ENCODE measurements at places on chromosomes 16 and 17.
A peak's percentile ranks its signal among the peaks of the same experiment; 100 is the strongest.

- no peak overlapping the region for H3K27ac ChIP-seq
- peaks cover 9% of the 10 kb centered on the region for H3K36me3 ChIP-seq
- H3K27me3 ChIP-seq: no peaks in the 10 kb centered on the region
Observed at GRCh38 chr16:918068-918467, 52.7 kb downstream of the LMF1 start.

- H3K36me3 ChIP-seq: no peaks in the 10 kb centered on the region
- peaks cover 2% of the 10 kb centered on the region for H3K4me1 ChIP-seq
- no peak overlapping the region for H3K27ac ChIP-seq
- H3K27me3 ChIP-seq: peaks cover 3% of the 10 kb centered on the region
- H3K4me3 ChIP-seq: no peak overlapping the region
- DNase-seq: no peak
Observed at GRCh38 chr16:49586466-49587450, 213.2 kb downstream of the C16orf78 start.

DNA sequence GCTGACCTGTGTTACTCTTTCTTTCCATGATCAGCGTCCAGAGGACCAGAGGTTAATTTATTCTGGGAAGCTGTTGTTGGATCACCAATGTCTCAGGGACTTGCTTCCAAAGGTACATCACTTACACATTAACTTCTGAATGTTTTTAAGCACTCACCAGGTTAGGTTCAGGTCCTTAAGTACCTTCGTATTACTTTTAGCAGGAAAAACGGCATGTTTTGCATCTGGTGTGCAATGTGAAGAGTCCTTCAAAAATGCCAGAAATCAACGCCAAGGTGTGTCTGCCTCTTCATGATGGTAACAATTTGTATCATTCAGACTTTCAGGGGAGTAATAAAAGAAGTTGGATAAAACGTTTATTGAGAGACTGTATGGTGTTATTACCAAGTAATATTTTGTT is 3.3 kb downstream of the HERPUD1 start:
- H3K27ac ChIP-seq: no peak overlapping the region
- H3K4me1 ChIP-seq: peaks cover 11% of the 10 kb centered on the region
- no peak for DNase-seq

DNA sequence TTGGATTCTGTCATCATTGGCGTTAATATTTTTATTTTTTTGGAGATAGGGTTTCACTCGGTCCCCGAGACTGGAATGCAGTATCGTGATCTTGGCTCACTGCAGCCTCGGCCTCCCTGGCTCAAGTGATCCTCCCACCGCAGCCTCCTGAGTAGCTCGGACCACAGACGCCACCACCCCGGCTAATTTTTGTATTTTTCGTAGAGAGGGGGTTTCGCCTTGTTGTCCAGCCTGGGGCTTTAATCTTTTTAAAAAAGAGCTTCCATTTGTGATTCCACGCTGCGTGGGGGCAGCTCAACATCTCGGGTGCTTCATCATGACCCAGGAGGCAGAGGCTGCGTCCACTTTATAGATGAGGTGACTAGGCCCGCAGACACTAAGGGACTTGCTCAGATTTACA is 1.5 kb downstream of the BANP start:
- no peaks in the 10 kb centered on the region for H3K27me3 ChIP-seq
- H3K4me3 ChIP-seq: peak overlapping the region; percentile 95
- H3K36me3 ChIP-seq: peaks cover 10% of the 10 kb centered on the region

DNA sequence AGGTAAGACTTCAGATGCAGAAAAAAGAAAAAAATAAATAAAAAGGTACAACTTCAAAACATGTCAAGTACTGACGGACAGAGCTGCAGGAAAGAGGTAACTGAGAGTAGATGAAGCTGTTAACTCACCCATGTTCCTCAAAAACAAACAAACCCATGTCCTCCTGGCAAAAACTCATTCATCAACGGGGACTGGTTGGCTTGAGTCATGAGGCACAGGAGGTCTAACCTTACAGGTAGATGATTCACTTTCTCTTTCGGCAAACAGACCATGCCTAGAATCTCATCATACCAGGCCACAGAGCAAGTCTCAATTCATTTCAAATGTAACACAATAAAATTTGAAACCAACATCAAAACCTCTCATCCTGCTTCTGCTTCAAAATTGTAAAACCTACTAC is 12.3 kb upstream of the FASN start:
- H3K36me3 ChIP-seq: peaks cover 30% of the 10 kb centered on the region
- H3K4me3 ChIP-seq: no peak overlapping the region
- no peak overlapping the region for H3K27ac ChIP-seq
- no peak for DNase-seq
- peaks cover 23% of the 10 kb centered on the region for H3K4me1 ChIP-seq
- no peaks in the 10 kb centered on the region for H3K27me3 ChIP-seq

GRCh38 chr16:17212606-17213005 is 258.2 kb downstream of the XYLT1 start:
- no peaks in the 10 kb centered on the region for H3K4me1 ChIP-seq
- no peak for DNase-seq
- peaks cover 21% of the 10 kb centered on the region for H3K36me3 ChIP-seq
- H3K4me3 ChIP-seq: no peak overlapping the region
- no peak overlapping the region for H3K27ac ChIP-seq

DNA sequence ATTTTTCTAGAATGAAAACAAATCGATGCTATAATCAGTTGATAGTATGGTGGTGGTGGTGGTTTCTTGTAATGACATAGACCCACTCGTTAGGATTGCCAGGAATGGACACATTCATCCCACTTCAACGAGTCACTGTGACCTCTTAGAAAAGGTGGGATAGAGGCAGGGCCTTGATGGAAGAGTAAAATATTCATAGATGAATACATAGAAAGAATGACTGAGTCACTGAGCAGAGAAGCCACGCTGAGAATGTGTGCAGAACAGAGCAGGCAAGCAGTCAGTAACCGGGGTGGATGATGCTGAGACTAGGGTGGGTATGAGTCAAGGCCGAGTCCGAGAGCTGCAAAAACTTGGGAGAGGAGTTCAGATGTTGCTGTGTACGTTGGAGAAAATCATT is 129.9 kb downstream of the PITPNC1 start:
- no peaks in the 10 kb centered on the region for H3K27me3 ChIP-seq
- no peaks in the 10 kb centered on the region for H3K4me1 ChIP-seq
- peak; percentile 27 for DNase-seq
- H3K27ac ChIP-seq: no peak overlapping the region
- H3K4me3 ChIP-seq: no peak overlapping the region
- H3K36me3 ChIP-seq: no peaks in the 10 kb centered on the region

GRCh38 chr16:49964973-49965372 is 60.1 kb upstream of the CNEP1R1 start:
- H3K4me3 ChIP-seq: no peak overlapping the region
- no peaks in the 10 kb centered on the region for H3K4me1 ChIP-seq
- no peak overlapping the region for H3K27ac ChIP-seq
- H3K36me3 ChIP-seq: no peaks in the 10 kb centered on the region
- peaks cover 45% of the 10 kb centered on the region for H3K27me3 ChIP-seq

GRCh38 chr16:5428932-5429331 is 331.3 kb upstream of the EEF2KMT start:
- H3K27me3 ChIP-seq: no peaks in the 10 kb centered on the region
- no peak overlapping the region for H3K4me3 ChIP-seq

DNA sequence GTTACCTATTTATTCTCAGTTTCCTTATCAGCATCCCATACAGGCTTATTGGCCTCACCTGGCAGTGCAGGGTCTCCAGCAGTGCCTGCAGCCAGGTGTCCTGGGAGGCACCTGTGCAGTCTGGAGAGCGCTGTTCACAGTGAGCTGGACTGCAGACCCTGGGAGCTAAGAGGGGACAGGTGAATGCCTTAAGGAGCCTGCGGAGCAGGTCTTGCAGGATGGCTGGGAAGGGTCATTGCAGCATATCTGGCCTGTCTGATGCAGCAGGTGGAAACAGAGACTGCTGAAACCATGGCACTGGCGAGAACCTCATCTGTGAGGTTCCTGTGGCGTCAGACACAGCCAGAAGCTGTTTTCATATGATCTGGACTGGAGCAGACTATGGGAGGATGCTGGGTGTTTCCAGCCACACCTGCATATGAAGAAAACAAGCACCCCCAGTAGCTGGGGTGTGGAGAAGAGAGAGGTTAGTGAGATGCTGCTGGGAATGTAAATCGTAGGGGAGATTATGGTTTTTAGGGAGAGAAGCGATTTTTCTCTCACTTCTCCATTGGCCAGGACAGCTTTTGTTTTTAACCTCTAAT is 77.0 kb downstream of the NTN1 start:
- DNase-seq: no peak
- no peaks in the 10 kb centered on the region for H3K27me3 ChIP-seq
- no peaks in the 10 kb centered on the region for H3K4me1 ChIP-seq
